ENCODE measurements at places on chromosomes 1 and 21.

DNA sequence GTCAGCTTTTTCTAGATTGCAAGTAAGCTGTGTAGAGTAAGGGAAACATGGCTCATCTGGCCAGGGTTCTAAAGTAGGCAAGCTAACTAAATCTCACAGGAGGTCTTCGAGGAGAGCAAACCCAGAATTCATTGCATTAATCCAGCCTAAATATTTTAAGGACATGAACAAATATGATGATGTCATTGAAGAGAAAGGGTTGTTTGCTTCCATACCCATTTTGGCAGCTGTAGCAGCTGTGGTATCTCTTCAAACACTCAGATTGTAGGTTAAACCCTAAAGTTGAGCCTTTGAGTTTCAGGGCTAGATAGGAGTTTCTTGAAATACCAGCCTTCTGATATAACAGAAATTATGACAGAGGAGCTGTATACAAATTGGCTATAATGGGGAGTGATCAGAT lies 200.5 kb upstream of the C1orf105 start:
- no peak for DNase-seq

DNA sequence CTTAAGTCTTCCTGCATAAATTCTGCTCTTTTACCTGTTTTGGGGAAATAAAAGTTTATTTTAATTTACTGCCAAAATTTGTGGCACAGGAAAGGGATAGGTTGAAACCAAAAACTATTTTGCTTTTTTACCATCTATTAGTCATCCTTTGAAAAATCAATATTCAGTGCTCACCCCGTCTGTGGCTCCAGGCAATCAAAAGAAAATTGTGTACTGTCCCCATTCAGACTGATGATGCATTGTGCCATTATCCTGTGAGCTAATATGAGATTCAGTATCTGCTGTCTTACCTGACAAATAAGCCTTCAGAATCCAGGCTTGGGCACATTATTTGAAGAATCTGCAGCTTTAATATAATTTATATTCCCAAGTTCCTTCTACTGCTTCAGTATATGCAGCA lies 650.7 kb downstream of the KIF26B start:
- no peak for DNase-seq

- DNase-seq: peak; percentile 85
These were observed 9.1 kb upstream of the MTFR1L start for GRCh38 chr1:25810341-25811299.

GRCh38 chr1:209368864-209369598 lies 214.5 kb upstream of the CAMK1G start:
- no peak for DNase-seq

- no peak for DNase-seq
These were observed 106.4 kb upstream of the TARDBP start for GRCh38 chr1:10905841-10906655.

- DNase-seq: no peak
These were observed 29.3 kb downstream of the TNNT2 start for GRCh38 chr1:201348211-201348566.

GRCh38 chr21:42845296-42845965 lies 33.9 kb downstream of the WDR4 start:
- DNase-seq: no peak

DNA sequence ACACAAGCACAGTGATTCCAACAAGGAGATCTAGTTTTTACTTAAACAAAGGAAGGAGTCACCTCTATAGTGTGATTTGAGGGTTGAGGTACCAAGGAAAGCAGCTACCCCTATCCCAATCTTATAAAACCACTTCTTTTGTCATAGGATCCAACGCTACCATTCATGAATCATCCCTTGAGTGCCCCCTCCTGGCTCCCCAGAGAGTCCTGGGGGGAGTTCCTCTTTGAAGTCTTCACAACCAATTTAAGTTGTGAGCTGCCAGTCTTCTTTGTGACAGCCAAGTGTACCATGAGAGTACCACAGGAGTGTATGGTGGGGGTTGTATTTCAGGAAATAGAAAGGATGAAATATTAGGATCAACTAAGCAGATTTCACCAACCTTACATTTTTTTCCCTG lies 39.1 kb upstream of the NHLH2 start:
- DNase-seq: no peak

DNA sequence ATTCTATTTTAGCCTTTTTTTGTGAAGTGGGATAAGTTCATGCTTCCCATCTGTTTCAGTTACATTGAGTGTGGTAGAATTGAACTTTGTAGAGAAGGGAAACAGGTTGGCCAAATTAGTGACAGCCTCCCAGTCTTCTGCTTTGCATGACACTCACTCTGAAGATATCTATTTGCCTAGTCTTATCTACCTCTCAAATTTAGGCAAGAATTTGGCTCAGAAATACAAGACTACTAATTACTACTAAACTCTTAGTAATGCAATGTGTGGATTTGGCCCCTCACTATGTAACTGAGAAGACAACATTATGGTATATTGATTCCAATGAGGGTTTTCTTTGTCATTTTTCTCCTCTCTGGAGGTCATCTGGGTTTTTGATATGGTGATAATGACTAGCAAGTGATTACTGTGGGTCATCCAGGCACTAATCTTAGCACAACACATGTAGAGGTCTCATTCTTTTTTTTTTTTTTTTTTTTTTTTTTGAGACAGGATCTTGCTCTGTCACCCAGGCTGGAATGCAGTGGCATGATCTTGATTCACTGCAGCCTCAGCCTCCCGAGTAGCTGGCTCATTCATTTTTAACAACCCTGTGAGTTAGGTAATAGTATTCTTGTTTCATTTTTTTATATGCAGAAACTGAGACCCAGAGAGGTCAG lies 6.3 kb downstream of the FAM20B start:
- DNase-seq: no peak

DNA sequence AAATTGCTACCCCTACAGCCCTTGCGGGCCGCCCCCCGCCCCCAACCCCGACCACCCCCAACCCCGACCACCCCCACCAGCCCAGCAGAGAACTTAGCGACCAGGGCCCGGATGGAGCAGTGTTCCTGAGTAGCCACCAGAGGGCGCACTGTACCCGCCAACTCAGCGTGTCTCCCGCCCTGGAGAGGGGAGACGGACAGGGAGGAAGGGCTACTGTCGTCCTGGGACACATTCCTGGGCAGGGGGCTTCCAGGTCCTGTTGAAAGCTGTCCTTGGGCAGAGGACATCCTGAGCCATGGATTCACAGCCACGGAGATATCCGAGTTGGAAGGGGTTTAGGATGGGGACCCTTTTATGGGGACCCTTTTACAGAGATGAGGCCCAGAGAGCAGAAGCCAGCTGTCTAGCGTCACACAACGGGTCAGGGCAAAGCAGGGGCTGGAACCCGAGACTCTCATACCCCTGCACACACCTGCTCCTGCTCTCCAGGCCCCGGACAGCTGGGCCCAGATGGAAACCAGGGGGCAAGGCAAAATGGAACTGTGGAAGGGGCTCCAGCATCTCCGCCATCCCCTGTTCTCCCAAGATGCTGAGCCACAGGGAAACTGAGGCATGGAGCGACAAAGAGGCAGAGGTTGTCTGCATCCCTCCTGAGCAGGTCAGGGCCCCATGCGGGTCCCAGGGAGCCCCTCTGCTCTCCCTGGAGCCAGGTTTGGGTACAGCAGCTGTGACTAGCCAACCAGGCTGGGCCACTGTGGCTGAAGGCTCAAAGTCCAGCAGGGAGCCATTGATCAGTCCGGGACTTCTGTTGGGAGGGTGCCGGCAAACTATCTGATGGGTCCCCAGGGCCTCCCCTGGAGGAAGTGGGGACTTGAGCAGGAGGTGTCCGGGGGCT lies 25.0 kb upstream of the LAPTM5 start:
- DNase-seq: peak; percentile 81

GRCh38 chr1:66265796-66266195 lies 268.2 kb upstream of the SGIP1 start:
- no peak for DNase-seq

DNA sequence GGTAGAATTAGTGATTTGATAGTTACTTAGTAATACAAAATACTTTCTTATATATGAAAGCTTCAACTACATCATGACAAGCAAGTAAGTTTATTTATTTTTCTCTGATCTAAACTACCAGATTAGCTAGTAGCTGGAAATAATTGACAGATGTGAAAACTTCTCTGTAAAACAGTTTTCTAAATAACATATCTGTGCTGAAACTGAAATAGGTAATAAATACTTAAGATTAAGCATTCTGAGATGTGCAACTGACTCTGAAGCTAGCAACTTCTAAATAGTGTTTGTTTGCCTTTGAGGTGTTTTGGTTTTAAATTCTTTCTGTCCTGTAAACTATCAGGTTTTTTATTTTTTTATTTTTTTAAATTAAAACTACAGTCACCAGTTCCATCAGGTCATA lies 18.5 kb upstream of the LHX8 start:
- DNase-seq: no peak

DNA sequence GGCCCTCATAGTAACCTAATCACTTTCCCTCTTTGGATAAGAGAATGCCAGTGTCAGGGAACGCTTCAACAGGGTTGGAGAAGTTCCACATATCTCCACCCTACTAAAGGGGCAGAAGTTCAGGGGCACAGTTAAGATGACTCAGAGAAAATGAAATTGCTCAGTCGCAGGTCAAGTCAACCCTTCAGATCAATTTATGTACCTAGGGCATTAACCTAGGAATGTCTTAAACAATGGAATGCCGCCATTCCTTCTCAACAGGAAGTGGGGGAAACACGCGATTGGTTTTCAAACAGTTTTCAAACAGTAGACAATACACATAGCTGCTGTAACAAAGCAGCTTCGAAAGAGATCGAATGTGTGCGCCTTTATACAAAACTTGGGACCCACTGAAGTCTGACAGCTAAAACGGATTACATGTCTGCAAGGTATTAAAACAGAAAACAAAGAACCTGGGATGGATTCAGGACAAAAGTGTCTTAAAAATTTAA lies 897 bp downstream of the SLC25A24 start:
- DNase-seq: no peak

DNA sequence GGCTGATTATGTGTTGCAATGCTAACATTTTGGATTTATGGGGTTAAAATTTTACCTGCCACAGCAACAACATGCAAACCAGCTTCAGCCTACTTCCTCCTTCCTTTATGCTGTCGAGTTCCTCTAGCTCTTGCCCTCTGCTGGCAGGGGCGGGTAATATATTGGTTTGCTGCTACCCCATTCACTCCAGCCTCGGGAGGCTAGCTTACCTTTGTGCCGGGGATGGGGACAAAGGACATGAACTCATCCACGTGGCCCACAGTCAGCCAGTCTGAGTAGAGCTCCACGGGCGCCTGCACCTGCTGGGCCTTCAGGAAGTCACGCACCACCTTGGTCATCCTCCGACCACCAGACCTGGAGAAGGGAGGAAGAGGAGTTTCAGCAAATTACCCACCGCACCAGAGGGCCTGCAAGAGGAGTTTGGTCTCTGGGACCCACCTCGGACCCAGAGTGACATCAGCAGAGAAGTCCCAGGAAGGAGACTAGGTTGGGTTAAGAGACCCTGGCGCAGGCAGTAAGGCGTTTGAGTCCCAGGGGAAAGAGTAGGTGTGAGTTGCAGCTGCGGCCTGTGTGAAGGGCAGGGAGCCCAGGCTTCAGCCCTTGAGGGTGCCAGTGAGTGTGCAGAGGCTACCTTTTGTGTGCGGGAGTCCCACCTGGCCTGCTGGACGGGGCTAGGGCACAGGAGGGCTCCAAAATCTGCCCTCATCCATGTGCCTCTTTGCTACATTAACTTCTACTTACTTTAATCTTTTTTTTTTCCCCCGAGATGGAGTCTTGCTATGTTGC lies 21.8 kb upstream of the SDHB start:
- no peak for DNase-seq

- DNase-seq: no peak
These were observed 78.5 kb upstream of the DPYD start for GRCh38 chr1:97999320-97999719.

DNA sequence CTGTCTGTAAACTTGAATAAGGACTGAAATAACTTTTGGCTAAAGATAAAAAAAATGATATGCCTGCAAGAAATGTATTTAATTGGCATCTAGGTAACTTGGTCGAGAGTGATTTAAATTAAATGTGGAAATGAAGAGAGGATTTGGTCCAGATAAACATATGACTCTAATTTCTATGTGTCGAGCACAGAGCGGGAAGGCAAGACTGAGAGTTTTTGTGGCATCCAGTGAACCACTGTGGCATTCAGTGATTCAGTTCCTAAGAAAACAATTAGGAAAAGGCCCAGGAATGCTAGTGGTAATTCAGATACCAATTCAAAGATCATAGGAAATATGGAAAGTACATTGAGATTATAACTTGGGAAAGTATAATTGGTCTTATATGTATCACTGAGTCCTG lies 39.6 kb downstream of the PDE4B start:
- DNase-seq: no peak

DNA sequence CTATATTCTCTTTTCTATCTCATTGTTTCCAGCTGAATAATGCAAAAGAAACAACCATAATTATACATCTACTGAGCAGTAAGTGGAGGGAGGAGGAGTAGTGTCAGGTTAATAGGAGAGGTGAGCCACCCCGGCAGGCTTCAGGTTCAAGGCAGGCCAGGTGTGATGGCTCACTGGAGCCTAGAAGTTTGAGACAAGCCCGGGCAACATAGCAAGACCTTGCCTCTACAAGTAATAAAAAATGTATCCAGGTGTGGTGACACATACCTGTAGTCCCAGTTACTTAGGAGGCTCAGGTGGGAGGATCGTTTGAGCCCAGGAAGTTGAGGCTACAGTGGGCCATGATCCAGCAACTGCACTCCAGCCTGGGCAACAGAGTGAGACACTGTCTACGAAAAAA lies 1.9 kb upstream of the DIP2A start:
- DNase-seq: no peak

GRCh38 chr1:162632698-162633080 lies 425 bp downstream of the DDR2 start:
- DNase-seq: no peak

GRCh38 chr1:221212926-221213325 lies 333.7 kb downstream of the HLX start:
- DNase-seq: no peak

Measured in CD8-positive, alpha-beta T cell (primary cell).